Sciatic nerve (tissue), 2 donors: ENCODE measurements at places on chromosomes 3 and 15. TPM values are rescaled to one million over a fixed set of nuclear protein-coding genes. Genes with fewer than 3 reads are reported as not detected.
A peak's percentile ranks its signal among the peaks of the same experiment; 100 is the strongest.

The POPDC2 gene
- total RNA-seq: 4.9 TPM

DNA sequence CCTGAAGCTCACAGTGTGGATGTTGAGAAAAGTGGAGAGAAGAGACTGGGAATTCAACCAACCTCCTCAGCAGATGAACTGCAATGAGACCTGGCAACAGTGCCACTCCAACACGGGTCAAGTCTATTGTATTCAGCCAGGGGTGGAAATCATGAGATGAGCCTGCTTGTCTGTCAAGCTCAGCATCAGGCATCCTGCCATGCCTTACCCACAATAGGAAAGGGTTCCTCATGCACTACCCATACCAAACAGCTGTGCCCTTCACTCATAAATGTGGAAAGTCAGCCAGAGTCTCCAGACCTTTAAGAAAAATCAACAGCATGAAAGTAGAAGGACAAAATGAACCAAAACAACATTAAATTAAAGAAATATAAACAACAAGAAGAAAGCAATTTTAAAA lies 542.1 kb downstream of the EPHB1 start:
- DNase-seq: no peak

GRCh38 chr3:141632779-141633374 lies 105.2 kb upstream of the RNF7 start:
- no peak for DNase-seq

DNA sequence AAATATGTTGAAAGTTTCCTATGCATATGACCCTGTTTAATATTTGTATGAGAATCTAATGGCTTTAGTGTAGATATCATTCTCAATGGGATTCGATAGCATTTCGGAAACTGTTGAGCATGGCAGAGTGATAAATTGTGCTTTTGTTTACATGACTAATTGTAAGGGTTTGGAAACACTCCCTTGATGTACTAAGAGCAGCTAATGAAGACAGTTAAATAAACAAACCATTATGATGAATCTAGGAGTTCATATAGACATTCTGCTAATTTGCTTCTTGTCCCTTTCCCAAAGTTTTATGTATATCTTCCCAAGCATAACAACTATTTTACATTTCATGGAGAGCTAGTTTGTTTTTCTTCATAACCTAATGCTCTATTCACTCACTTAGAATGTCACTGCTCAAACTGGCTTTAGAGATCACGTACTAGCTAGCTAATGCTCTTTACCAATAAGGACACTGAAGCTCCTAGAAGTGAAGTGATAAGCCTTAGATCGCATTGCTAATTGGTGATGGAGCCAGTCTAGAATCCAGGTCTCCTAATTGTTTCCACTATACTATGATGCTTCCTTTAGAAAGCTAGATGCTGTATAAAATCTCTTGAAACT lies 140.8 kb downstream of the TP63 start:
- no peak for DNase-seq

The MESP1 gene
- 2.1 TPM for total RNA-seq

DNA sequence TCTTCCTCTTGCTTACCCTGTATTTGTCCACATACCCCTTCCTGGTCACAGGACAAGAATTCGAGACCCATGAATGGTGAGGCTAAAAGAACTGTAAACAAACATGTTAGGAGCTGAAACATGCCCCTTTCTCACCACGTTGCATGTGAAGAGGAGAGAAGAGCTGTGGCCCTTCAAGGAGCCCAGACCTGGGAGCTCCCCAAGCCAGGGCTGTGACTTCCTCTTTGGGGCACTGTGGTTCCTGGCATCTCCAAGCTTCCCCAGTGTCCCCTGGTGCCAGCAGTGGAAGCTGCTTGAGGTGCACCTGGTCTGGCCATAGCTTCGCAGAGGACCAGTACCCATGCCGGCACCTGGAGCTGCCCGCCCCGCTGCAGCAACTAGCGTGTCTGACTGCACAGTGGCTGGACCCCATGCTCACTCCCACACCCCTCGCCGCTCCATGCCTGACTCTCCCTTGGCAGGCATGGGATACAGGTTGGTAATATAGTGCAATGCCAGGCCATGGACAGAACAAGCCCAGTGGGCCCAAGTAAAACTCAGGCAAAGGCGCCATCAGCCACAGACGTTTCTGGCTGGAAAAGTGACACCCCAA lies 9.9 kb downstream of the SPCS1 start:
- no peak for DNase-seq

- DNase-seq: no peak
Observed at GRCh38 chr3:167031364-167032049, 348.6 kb downstream of the ZBBX start.

DNA sequence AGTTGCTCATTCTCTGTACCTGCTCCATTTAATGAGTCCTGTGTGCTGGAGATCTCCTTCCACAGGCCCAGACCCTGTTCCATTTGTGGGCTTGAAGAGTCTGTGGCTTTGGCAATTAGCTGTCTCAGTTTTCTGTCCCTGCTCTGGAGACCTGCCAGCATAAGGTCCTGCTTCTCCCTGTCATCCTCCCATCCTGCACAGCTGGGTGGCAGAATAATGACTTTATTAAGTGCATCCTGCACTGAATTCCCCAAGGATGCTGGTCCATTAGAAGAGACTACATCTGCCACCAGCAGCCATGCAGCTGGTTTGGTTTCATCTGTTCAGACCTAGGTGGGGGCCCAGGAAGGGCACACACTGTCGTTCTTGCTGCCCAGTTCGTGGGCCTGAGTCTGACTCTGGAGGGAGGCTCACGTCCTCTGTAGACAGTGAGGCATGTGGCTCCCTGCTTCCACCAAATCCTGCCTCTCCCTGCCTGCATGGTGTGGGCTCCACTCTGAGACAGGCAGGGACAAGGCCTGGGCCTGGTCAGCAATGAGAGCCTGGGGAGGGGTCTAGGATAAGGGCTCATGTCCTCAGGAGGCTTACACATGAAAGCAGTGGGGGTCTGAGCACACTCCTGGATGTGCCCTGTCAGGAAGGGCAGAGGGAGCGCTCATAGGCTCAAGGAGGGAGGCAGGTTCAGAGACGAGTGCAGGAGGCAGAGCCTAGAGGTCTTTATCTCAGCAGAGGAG lies 78.4 kb upstream of the PRR23E start:
- peak; percentile 28 for DNase-seq

GRCh38 chr15:63811942-63812550 lies 21.7 kb downstream of the HERC1 start:
- DNase-seq: no peak

DNA sequence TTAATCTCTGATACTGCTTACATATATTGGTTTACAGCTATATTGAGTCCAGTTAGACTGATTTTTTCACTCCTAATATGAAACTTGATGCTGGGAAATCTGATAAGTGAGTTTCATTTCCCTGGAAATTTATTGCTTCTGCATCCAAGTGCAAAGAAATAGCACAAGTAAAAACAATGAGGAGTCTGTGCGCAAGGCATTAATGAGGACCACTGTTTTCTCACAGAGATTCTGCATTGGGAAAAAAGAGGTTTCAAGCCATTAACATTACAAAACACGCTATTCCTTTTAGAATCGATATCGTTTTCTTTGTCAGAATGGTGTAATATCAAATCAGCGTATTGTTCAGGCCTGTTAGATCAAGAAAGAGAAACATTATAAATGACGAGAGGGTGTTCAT lies 723.3 kb upstream of the ARRDC4 start:
- DNase-seq: no peak

The STARD5 gene
- total RNA-seq: 6.1 TPM
